ENCODE measurements at places on chromosomes 12 and 14.

DNA sequence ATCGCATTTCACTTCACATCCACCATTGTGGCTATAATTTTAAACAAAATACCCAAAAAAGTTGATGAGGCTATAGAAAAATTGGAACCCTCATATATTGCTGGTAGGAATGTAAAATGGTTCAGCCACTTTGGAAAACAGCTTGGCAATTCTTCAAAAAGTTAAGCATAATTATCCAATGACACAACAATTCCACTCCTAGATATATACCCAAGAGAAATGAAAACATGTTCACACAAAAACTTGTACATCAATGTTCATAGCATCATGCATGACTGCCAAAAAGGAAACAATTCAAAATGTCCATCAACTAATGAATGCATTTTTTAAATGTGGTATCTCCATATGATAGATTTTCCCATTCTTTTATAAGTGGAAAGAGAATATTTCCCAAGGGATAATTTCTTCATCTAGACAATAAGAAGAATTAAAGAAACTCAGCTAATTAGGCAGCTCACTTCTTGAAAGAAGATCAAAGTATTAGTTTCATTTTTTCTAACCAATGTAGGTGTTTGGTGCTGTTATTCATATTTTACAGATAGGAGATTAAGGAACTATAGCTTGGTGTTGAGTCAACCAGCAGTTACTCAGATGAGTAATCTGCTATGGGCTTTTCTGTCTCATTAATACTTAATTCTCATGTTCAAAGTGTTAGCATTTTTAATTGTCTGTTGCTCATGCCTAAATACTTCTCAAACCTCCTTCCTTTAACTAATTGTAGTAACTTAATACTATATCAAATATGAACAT lies 32.8 kb downstream of the YEATS4 start:
- H3K27me3 ChIP-seq = no peaks in the 10 kb centered on the region
- no peak overlapping the region for H3K4me3 ChIP-seq
- no peak overlapping the region for H3K27ac ChIP-seq
- H3K36me3 ChIP-seq = peaks cover 29% of the 10 kb centered on the region
- no peak for DNase-seq
- peaks cover 8% of the 10 kb centered on the region for H3K4me1 ChIP-seq

GRCh38 chr12:76623931-76624330 lies 64.4 kb upstream of the OSBPL8 start:
- H3K27ac ChIP-seq = no peak overlapping the region
- no peaks in the 10 kb centered on the region for H3K4me1 ChIP-seq
- H3K27me3 ChIP-seq = no peaks in the 10 kb centered on the region
- DNase-seq = peak; percentile 45
- no peaks in the 10 kb centered on the region for H3K36me3 ChIP-seq

DNA sequence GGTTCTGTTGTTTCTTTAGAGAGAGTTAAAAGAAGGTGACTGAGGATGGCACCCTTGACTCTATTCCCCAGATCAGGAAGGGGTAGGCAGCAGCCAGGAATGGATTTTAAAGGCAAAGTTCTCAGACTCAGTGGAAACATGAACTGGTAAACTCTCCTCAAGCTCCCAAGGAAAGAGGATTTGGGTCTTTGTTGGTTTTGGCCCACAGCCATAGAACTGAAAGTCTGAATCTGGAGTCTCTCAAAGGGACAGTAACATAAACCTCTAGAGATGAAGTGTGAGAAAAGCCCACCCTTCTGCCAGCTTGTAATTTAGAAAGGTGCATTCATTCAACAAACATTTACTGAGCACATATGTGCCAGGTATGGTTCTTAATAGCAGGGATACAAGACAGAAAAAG lies 28.6 kb upstream of the BLTP3B start:
- H3K27ac ChIP-seq = no peak overlapping the region
- H3K27me3 ChIP-seq = no peaks in the 10 kb centered on the region
- no peak for DNase-seq
- no peaks in the 10 kb centered on the region for H3K4me1 ChIP-seq
- H3K36me3 ChIP-seq = no peaks in the 10 kb centered on the region

DNA sequence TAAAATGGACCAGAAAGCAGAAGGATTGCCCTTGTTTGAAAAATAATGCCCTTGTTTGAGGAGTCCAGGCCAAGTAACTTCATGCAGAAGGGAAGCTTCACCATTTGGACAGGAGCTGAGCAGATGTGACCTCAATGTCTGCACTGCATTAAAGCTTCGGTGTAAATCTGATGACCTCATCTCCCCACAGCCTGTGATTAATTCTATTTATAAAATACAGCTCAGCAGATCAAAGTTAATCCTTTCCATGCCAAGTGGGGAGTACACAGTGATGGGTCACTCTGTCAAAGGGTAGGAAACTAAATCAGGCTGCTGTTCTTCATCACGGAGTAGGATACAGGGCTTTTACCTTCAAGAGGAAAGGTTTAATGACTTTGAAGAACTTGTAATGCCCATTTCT lies 533.7 kb downstream of the RPS29 start:
- H3K27me3 ChIP-seq = no peaks in the 10 kb centered on the region
- H3K27ac ChIP-seq = no peak overlapping the region
- H3K36me3 ChIP-seq = no peaks in the 10 kb centered on the region
- DNase-seq = no peak

DNA sequence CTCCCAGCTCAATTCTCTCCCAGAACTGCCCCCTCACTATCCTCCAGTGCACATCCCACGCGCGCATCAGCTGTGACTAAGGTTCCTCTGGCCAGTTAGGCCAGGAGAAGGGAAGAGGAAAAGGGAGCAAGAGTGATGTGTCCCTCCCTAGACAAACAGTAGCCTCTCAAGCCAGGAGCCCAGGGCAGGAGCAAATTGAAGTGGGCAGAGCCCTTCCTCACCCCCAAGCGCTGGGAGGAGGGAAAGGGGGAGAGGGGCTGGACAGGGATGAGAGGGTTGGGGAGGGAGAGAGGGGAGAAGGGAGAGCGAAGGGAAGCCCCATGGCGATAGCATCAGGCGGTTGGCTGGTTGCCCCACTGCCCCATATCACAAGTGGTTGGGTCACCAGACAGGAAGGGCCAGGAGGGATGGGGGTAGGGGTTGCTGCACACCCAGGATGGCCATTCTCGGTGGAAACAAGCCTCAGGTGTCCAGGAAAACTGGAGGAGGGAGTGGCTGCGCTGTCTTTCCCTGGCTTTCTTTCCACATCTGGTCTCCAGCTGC lies 1.1 kb downstream of the CD63 start:
- DNase-seq = no peak
- peak overlapping the region; percentile 85 for H3K4me3 ChIP-seq
- H3K27ac ChIP-seq = peak overlapping the region; percentile 92
